SK-N-SH (cell line): ENCODE measurements at places on chromosomes 1 and 21. TPM values are rescaled to one million over a fixed set of nuclear protein-coding genes. Genes with fewer than 3 reads are reported as not detected.

DNA sequence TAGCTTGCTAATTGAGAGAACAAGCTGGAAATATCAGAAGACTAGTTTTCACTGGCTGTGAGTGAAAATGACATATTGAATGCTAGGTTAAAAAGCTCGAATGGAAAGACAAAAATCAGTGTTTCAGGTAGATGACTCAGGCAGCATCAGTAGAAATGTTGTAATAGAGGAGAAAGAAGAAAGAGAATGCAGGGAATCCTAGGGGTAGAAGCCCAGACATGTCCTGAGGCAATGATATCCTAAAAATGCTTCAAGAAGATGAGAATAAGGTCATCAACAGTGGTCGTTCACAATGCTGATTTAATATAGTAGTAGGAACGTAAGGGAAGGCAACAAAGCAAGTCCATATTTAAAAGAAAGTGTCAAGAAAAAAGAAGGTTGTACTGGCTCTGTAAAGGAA, 96.7 kb upstream of the HP1BP3 start:
- no peak for DNase-seq

DNA sequence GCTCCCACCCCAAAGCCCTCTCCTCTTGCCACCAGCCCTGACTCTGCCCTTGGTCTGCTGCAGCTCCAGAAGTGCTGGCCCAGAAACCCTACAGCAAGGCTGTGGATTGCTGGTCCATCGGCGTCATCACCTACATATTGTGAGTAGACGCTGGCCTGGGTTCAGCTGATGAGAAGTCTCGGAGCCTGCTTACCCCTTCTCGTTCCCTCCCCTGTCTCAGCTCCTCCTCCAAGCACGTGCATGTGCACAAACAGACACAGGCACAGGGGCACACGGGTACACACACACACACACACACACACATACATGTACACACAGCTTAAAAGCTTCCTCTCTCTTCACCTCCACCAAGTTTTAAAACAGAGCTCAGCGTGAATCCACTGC, 24.3 kb downstream of the CAMK1G start:
- DNase-seq, result no peak

ANKRD13C gene
- polyA plus RNA-seq, result 5.2 and 5.5 TPM in 2 replicates

GRCh38 chr1:115084902-115085511, 4.3 kb downstream of the TSPAN2 start:
- peak; percentile 56 for DNase-seq

DSCAM gene
- polyA plus RNA-seq, result not detected in 2 replicates
